ENCODE measurements at places on chromosomes 13 and 19. TPM values are rescaled to one million over a fixed set of nuclear protein-coding genes. Genes with fewer than 3 reads are reported as not detected.

- no peak for DNase-seq
These were observed 4.3 kb upstream of the PALM3 start for GRCh38 chr19:14066134-14066533.

Gene TNNI3
- polyA plus RNA-seq = not detected

- DNase-seq = no peak
These were observed 724.3 kb upstream of the SLITRK1 start for GRCh38 chr13:84606616-84607015.

Gene EID2B
- polyA plus RNA-seq = 4.9 TPM

Measured in naive B cell (primary cell).